ENCODE measurements at places on chromosomes 3 and 15. TPM values are rescaled to one million over a fixed set of nuclear protein-coding genes. Genes with fewer than 3 reads are reported as not detected.
A peak's percentile ranks its signal among the peaks of the same experiment; 100 is the strongest.

Gene RAB6B
- not detected for total RNA-seq

Gene PAK6
- not detected for total RNA-seq

- no peak overlapping the region for H3K4me3 ChIP-seq
- DNase-seq, result no peak
- H3K4me1 ChIP-seq, result no peaks in the 10 kb centered on the region
These were observed 50.2 kb upstream of the ABHD10 start for GRCh38 chr3:111928613-111929012.

- no peak overlapping the region for H3K27ac ChIP-seq
- no peak overlapping the region for H3K4me3 ChIP-seq
- H3K4me1 ChIP-seq, result no peaks in the 10 kb centered on the region
- H3K27me3 ChIP-seq, result peaks cover 3% of the 10 kb centered on the region
- no peak for DNase-seq
- no peaks in the 10 kb centered on the region for H3K36me3 ChIP-seq
These were observed 15.2 kb downstream of the C3orf22 start for GRCh38 chr3:126543457-126544061.

DNA sequence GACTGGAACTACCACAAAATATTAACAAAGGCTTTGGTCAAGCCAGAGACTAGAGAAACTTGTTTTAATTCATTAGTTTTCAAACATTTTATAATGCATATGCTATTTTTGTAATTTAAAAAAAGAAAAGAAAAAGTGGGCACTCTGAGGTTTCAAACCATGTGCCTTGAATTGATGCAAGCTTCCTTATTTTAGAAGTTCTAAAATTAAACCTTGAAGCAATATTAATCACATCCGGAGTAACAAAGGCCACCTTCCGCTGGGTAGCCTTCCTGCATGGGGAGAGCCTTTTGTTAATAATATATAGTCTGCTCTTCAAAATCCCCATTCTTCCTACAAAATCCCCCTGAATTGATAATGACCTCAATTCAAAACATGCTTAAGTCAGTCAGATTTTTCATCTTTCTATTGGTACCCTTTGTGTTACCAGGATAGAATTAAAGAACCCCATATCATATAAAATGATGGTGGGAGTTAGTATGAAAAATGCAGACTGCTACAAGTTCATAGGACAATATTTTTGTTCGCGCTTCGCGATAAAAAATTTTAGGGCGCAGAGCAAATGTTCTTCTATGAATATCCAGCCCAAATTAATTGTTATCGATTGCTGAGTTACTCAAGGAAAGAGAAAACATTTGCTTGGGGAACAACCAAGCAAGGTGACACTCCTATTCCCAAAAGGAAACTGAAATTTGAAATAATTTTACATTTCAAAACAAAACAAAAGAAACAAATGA, 30.6 kb downstream of the LDHAL6B start:
- H3K27ac ChIP-seq, result no peak overlapping the region
- H3K4me3 ChIP-seq, result no peak overlapping the region
- peak; percentile 10 for DNase-seq
- H3K27me3 ChIP-seq, result no peaks in the 10 kb centered on the region
- H3K4me1 ChIP-seq, result peaks cover 7% of the 10 kb centered on the region

GRCh38 chr3:190768891-190769290, 93.6 kb downstream of the GMNC start:
- H3K4me1 ChIP-seq, result no peaks in the 10 kb centered on the region
- H3K4me3 ChIP-seq, result no peak overlapping the region
- H3K36me3 ChIP-seq, result no peaks in the 10 kb centered on the region
- no peak for DNase-seq
- no peak overlapping the region for H3K27ac ChIP-seq
- H3K27me3 ChIP-seq, result no peaks in the 10 kb centered on the region
